EL (cell line): ENCODE measurements at places on chromosomes 3 and 15.
A peak's percentile ranks its signal among the peaks of the same experiment; 100 is the strongest.

- DNase-seq: peak; percentile 31
These were observed 131.2 kb downstream of the CTNNB1 start for GRCh38 chr3:41330465-41330864.

- DNase-seq: no peak
These were observed 284.1 kb downstream of the FHIT start for GRCh38 chr3:60967141-60967540.

GRCh38 chr3:96776818-96777217, 37.6 kb upstream of the EPHA6 start:
- DNase-seq: no peak

DNA sequence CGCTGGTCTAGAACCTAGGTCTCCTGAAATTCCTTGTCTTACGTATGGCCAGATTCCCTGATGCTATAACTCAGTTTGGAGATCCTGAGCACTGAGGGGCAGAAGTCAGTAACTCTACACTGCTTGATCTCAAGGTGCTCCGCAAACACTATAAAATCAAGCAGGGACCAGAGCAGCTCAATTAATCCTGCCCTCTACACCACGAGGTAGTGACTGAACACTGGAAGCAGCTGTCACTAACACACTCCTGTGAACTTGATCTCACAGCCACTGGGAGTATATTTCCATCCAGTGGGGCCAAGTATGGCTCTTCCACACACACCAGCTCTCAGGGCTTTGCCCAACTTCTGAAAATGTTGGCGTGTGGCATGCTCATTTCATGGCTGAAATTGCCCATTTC, 51.0 kb downstream of the EDEM1 start:
- no peak for DNase-seq

DNA sequence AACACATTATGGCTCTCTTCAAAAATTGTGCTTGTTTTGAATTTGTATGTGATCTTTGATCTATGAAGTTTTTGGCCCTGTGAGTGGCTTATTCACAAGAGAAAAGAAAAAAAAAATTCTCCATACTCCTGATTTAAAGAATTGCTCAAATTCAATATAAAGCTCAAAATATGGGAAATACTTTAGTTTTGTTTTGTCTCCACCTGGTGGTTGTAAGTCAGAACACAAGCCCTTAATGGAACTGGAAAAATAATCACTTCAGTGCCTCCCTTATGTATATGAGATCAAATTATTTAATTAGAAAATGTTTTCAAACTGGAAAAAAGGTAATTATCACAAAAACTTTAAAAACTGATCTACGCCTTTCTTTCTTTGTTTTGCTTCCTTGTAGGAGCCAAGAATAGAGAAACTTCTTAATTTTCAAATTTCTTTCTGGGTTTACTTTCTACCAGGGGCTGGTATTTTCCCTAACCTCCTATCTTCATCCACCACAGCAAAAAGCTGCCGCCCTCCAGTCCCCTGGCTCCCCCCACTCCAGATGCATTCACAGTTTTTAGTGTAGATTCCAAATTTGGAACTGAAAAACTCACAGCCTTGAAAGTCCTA, 50.6 kb downstream of the SERP1 start:
- DNase-seq: peak; percentile 63

- DNase-seq: peak; percentile 37
These were observed 630 bp downstream of the SNRK start for GRCh38 chr3:43286841-43287499.

GRCh38 chr3:73291541-73291940, 230.1 kb downstream of the EBLN2 start:
- DNase-seq: no peak

GRCh38 chr15:79700951-79701480, 195.8 kb downstream of the MTHFS start:
- DNase-seq: no peak

DNA sequence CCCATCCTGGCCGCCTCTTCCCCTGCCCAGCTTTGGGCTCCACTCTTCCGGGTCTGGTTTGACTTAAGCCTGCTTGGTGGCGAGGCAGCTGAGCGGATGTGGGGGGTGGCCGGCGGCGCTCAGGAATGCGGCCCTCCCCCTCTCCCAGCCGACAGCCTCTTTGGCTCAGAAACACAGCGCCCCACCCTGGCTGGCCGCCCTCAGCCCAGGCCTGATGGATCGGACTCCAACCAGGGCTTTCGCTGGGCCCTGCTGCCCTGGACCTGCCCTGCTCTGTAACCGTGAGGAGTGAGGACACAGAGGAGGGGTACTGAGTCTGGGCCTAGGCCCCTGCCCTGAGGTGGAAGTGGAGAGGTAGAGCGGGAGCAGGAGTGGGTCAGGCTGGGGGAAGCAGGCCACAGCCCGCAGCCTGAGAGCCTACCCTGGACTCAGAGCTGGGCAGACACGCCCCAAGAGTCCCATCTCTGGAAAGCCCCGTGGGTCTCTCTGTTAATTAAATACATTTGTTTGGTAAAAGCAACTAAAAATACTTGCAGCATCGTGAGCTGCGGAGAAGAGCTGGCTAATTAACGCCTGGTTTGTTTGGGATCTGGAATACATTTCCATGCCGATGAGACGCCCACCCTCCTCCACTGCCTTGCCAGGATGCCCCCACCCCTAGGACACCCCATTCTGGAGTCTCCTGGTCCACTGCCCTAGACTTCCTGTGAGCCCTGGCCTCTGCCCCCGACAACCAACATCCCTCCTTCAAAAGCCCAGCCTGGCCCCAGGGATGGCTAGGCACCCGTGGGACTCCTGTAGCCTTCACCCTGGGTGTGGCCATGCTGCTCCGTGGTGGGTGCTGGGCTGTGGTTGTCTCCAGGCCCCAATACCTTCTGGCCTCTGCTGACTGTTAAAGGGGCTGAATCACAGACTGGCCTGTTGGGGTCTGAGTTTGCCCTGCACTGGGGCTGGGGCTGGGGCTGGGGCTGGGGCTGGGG, 19.6 kb downstream of the PLXNA1 start:
- DNase-seq: peak; percentile 94

DNA sequence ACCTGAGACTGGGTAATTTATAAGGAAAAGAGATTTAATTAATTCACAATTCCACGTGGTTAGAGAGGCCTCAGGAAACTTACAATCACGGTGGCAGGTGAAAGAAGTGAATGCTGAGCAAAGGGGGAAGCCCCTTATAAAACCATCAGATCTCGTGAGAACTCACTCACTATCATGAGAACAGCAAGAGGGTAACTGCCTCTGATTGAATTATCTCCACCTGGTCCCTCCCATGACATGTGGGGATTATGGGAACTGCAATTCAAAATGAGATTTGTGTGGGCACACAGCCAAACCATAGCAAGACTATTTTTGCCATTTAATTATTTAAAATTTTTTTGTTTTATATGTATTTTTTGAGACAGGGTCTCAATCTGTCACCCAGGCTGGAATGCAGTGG, 27.0 kb upstream of the KCTD6 start:
- DNase-seq: no peak

DNA sequence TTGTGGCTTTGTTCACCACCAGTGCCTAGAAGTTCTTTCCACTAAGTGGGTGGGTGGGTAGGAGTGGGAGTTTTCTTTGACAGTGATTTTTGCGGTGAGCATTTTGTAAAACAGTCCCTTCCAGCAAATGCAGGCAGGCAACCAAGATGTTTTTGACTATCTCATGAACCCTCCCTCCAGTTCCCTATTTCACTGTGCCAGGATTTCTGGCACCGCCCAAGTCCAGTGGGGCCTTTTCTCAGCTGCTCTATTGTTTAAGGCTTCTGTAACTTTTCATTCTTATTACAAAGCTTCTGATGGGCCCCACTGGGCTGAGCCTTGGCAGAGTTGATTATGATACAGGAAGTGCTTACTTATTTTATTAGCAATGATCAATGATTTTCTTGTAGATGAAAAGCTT, 236.0 kb downstream of the EDEM1 start:
- DNase-seq: no peak

GRCh38 chr3:149393345-149394160, 16.1 kb upstream of the TM4SF1 start:
- peak; percentile 75 for DNase-seq

GRCh38 chr3:10553591-10554235, 48.3 kb upstream of the ATP2B2 start:
- no peak for DNase-seq

GRCh38 chr3:73086071-73086494, 24.6 kb downstream of the EBLN2 start:
- peak; percentile 39 for DNase-seq

DNA sequence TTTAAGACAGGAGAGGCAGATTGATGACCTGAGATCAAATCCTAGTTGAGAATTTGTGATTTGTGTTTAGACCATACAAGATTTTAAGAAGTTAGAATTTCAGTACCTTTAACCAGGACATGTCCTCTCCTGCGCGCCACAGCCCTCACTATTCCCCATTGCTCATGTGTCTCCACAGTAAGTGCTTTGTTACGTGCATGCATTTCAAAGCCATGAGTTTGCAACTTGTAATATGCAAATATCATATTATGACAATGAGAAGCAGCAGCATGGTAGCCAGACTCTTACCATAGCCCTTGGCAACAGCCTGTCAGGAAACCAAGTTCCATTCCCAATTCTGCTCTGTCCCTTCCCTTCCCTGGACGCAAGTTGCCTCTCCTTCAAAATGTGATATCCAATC, 73.3 kb upstream of the ATP13A5 start:
- DNase-seq: no peak

GRCh38 chr15:101068961-101069653, 149.9 kb downstream of the LRRK1 start:
- peak; percentile 65 for DNase-seq

DNA sequence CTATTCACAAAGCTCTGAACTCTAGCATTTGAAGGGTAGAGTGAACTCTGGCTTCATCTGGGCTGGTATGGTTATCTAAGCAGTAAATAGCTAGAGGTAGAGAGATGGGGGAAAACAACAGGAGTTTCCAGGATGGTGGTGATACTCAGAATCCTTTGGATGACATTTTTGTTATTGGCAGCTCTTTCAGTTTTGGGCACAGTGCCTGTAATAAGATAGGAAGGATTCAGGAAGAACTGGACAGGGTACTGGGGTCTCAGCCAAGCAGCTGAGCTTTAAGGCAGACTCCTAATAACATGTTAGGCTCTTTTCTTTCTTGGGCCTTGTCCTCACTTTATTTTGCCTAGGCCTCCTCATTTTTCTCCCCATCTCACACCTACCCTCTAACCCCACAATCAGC, 338.5 kb downstream of the CADM2 start:
- no peak for DNase-seq

DNA sequence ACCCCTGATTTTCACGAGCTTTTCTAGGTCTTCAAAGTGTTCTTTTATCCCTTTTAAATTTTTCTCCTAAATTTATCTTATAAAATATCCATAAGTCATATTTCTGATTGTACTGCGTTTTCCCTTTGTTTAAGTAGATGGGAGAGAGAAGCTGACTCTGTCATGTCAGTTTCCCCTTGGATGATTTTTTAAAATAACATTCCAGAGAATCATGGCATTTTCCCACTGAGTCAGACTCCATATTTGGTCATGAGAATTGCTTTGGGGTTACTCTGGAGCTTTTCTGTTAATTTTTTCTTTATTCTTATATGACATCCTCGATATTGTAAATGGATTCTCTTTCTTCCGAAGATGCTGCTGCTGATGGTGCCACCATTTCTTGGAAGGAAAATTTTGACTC, 28.6 kb upstream of the UMPS start:
- DNase-seq: peak; percentile 74

DNA sequence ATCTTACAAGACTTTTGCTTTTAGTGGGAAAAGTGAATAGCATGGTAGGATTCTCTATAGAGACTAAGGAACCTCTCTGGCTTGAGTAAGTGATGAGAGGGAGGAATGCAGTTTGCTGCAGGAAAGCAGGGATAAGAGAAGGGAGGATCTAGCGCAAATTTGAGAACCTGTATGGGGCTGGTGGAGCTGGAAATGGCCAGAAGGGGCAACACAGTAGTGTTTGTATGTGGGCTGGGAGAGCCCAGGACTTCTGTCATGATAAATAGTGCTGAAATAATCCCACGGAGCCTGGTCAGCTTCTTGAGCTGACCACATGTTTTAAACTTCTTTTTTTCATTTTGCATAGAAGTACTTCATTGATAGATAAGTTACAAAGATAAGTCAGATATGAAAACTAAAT, 11.2 kb upstream of the SHC4 start:
- peak; percentile 11 for DNase-seq

DNA sequence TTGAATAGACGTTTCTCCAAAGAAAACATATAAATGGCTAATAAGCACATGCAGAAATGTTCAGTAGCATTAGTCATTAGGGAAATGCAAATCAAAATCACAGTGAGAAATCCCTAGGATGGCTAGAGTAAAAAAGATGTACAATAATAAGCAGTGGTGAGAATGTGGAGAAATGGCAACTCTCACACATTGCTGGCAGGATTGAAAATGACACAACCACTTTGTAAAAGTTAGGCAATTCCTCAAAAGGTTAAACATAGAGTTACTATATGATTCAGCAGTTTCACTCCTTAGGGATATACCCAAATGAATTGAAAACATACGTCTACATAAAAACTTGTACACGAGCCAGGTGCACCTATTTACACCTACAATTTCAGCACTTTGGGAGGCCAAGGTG, 108.7 kb downstream of the ITPR1 start:
- DNase-seq: no peak

DNA sequence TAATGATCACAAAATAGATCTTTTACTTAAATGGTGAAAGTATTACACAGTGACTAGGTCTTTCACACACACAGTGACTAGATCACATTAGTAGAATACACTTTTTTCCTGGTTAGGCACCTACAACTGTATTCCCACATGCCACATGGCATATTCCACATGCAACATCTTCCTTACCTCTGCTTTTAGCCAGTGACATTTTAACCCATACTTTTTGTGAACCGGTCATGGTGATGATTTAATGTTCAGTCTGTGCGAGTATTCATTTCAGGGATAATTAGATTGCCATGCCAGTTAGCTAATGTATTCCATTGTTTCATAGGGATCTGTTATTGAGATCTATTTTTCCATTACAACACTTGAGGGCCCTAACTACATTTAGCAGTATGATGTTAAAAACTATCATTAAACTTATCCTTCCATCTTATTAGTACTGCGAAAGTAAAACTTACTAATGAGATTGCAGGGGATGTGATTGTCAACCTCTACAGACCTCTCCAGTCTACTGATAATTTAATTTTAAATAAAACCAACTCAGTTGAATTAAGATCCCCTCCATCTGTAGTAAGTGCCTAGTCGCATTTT, 28.3 kb downstream of the TSEN2 start:
- DNase-seq: no peak

DNA sequence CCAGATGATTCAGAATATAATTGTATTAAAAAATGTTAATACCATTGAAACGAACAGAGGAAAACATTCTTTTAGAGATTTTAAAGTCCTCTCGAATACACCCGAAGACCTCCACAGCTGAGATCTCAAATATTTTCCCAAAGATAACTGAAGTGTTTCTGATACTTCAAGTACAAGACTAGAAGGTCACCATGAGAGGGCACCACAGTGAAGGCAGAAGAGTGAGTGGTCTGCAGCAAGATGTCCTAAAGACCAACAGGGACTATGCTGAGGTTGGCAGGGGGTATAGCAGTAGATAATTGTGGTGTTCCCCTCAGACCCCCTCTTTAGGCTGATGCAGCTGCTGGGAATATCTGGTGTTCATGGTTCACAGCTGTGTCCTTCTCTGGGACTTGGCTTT, 156.5 kb downstream of the PDCD6IP start:
- DNase-seq: no peak
